Activated T-cell treated with anti-CD3 and anti-CD28 coated beads, Interleukin-2, amount 50 U/mL, for 72 hours (primary cell): ENCODE measurements at places on chromosomes 5 and 9. TPM values are rescaled to one million over a fixed set of nuclear protein-coding genes. Genes with fewer than 3 reads are reported as not detected.

GMCL2 gene
- total RNA-seq: not detected

MRRF gene
- 42.6 TPM for total RNA-seq

DNA sequence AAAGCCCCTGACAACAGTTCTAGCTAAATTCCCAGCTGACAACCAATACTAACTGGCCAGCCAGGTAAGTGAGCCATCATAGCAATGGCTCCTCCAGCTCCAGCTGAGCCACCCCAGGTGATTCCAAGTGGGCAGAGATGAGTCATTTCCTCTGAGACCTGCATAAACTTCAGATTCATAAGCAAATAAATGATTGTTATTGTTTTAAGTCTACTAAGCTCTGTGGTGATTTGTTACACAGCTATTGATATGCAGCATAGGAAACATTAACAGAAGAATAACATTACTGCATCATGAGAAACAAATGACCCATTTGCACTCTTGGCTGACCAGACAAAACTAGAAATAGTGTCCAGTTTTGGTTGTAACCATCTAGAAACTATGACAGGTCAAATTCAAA, 60.3 kb downstream of the TTC39B start:
- no peak for DNase-seq

GPR150 gene
- 1.1 TPM for total RNA-seq

GRCh38 chr9:79007701-79008483, 563.9 kb upstream of the TLE4 start:
- DNase-seq: no peak

GRCh38 chr5:123617561-123617960, 105.6 kb downstream of the CSNK1G3 start:
- no peak for DNase-seq

GRCh38 chr9:109466623-109467590, 31.2 kb downstream of the PTPN3 start:
- no peak for DNase-seq

DNA sequence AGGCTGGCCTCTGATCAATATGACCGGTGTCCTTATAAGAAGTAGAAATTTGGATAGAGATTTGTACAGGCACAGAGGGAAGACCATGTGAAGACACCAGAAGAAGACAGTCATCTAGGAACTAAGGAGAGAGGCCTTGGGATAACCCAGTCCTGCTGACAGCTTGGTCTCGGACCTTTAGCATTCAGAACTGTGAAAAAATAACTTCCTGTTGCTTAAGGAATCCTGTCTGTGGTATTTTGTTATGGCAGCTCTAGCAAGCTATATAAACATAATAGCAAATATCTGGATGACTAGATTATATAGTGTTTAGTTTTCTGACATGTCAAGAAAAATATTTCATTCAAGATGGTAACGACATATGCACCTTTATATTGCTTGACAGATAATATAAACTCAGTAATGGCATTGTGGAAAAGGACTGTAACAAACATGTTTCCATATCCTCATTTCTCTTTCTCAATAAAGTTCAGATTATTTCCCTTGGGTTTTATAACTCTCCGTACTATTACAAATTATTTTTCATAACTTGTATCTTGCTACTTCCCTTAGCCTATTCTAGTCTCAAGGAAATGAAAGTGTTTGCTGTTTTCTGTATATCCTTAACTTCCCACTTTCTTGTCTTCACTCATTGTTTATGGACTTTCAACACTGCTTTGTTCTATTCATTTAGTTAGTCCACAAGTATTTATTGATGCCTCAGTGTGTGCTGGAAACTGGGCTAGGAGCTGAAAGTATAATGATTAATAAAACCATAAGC, 62.4 kb downstream of the KIAA1958 start:
- DNase-seq: no peak

OBP2A gene
- not detected for total RNA-seq

GRCh38 chr9:90778746-90779145, 22.9 kb upstream of the SYK start:
- DNase-seq: no peak

DNA sequence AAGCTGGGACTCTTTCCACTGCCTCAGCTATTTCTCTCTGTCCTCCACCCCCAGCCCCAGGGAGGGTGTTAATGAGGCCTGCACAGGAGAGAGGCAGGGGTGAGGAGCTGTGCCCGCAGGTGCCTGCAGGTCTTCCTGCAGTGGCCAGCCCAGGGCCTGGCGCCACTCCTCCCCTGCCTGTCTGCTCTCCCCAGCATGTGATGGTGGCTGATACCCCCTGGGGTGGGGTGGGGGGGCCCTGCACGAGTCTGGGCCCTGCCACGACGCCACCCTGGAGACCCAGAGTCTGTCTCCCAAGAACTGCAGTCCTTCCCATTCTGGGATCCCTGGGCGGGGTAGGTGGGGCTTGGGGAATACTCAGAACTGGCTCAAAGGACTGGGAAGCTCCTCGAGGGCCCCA, 166.4 kb upstream of the SMIM23 start:
- DNase-seq: no peak

PCDHB12 gene
- total RNA-seq: not detected

GRCh38 chr9:83220730-83221129, 157.8 kb upstream of the RASEF start:
- peak; percentile 24 for DNase-seq

GRCh38 chr9:96117398-96118080, 184.4 kb downstream of the HSD17B3 start:
- no peak for DNase-seq

DNA sequence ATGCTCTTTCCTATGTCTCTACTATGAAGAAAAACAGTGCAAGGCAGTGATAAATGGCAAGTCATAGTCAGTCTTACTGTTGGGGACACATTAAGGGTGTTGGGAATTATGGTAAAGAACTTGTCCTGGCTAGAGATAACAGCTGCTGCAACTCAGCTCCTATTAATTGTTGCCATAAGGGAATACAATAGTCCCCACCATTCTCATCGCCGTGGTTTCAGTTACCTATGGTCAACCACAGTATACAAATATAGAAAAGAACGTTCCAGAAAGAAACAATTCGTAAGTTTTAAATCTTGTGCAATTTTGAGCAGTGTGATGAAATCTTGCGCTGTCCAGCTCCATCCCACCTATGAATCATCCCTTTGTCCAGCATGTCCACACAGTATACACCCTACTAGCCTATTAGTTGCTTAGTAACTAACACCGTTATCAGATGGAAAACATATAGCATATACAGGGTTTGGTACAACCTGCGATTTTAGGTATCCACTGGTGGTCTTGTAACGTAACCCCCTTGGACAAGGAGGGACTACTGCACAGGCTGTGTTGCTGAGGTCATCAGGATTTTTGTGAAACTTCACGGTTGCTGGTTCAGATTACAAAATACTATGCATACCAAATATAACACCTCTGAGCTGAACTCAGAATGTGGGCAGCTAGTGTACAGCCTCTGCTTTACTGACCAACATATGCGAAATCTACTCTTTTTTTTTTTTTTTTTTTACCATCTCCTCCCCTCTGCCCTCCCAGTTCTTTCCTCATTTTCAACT, 53.5 kb downstream of the ZFR start:
- no peak for DNase-seq

BNC2 gene
- total RNA-seq: not detected

DNA sequence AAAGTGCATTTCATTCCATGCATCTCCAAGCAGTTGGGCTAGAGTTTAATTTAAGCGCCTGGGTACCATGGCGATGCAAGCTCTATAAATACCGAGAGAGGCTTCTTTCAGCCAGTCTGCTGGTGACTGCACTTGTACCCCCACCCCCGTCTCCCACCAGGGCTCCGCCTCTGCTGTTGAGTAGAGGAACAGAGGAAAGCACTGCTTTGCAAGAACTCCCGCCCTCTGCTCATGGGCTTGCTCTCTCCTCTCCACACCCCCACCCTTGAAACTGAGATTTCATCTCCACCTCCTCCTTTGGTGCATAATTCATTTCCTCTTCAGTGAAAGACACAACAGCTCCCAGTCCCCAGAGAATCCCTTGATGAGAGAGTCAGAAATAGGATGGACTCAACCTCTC, 5.1 kb upstream of the WWC1 start:
- DNase-seq: no peak

TAS2R1 gene
- total RNA-seq: not detected

AGXT2 gene
- total RNA-seq: not detected

DNA sequence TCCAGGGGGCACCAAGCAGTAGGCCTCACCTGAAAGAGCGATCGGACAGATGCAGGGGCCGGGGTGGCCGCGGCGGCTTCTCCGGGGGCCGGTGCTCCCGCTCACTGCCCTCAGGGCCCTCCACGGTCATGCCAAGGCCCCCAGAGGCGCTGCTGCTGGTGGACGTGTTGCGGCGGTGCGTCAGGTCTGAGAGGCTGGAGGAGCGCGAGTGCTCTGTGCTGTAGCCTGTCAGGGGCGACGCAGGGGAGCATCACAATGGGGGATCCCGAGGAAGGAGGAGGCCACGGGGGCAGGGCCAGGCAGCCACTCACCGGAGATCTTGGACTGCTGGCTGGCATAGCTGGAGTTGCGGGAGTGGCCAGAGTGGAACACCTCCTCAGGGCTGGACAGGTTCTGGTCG, 7.7 kb upstream of the DPM2 start:
- DNase-seq: no peak

PCDHGB7 gene
- total RNA-seq: 0.17 TPM

DAB2IP gene
- 0.35 TPM for total RNA-seq
